Stimulated activated CD8-positive, alpha-beta memory T cell treated with anti-CD3 and anti-CD28 coated beads, Interleukin-2, amount 100 ng/mL, for 48 hours (primary cell): ENCODE measurements at places on chromosomes 3 and 15.

DNA sequence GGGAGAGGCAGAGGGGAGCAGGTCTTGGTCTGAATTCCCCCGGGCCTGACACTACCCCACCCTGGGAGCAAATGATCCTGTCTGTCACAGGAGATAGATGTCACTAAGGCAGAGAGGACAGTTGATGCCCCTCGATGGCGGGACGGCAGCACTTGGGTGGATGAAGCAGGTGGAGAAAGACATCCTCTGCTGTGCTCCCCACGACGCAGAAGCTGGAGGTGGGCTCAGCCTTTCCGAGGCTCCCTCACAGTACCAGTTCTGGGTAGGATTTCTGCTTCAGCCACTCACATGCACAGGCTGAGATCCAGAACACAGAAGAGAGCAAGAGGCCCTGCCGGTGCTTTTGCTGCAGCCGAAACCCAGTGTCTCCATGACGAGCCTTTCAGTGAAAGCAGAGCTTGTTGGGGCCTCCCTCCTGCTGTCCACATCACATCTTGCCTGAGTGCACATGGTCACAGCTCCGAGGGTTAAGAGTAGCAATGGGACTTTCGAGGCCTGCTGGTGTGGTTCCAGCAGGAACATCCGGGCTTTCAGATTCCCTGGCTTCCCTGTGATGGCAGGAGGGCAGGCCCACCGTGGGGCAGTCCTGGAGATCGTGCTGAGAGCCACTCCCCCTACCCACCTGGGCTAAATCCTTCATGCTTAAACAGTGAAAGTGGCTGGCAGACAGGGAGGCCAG, 107.3 kb upstream of the PRR20G start:
- DNase-seq, result no peak

DNA sequence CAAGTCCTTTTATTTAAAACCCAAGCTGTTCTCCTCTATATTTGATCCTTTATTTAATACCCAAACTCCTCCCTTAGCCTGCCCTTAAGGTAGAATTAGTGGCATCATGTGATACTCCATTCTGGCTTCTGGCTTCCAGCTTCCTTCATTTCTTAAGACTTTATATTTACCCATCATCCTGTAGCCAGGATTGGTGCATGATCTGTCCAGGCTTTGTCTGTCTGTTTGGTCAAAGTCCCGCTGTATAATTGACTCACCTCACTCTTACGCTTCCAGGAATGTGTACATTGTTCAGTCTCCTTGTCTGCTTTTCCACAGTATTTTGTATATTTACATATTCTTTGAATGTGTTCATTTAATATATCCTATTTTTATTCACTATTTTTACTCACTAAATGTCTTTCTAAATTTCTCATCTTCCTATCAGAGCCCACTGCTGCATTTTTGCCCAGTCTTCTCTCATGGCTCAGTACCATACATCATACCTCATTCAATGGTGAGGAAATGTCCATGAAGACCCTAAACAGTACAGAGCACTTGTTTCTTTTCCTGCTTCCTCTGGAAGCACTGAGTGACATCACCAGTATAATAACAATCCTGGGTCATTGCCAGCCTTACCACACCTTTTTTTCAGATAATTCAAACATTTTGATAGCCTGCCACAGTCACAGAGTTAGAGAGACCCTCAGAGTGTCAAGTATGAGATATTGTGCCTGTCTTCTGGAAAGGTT, 31.5 kb downstream of the TMEM108 start:
- no peak for DNase-seq

DNA sequence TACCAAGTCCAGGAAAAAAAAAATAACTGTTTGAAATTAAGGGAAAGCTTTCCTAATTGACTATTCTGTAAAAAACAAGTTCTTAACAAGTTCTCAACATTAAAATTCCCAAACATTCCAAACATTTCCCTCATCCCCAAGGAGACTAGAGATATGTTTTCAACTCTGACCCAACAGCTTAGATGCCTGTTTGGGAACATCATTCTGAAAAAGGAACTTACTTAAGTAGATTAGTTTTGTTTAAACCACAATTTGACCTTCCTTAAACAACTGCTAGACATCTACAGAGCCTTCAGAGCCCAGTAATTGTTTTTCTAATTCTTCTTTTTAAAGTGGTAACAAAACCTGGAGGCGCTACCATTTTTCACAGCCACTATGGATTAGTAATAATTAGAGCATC, 12.8 kb downstream of the UBR1 start:
- DNase-seq, result no peak

DNA sequence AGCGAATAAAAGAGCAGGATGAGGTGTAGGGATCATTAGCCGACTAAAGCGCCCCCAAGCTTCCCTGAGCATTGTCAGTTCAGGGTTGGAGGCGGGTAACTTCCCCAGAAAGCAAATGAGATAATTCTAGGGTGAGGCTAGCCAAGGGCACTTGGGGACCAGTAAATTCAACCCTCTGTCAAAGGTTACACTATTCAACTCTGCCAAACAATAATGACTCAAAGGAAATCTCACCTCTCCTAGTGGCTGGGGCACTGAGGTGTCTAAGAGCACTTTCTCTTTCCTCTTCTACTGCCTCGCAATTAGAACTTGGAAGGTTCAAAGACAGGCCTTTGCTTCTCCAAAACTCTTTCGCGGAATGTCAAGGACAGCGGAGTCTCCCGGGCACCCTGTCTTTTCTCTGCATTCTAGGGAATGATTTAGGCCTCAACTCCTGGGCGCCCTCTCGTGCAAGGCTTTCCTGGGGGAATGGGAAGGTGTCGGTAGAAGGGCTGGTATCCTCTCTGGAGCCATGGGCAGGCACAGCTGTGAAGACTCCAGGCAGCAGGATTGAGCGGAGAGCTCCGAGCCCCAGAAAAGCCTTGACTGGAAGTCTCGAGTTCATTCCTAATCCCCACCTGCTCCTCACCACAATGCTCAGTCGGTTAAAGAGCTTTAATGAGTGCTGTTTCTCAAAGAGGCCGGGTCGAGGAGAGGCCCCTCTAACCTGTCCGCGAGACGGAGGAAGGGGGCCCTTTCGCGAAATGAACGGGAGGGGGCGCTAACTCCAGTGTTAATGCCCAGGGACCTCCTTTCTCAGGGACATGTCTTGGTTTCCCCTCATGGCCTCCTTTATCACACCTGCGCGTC, 21.9 kb downstream of the ZIC4 start:
- no peak for DNase-seq

GRCh38 chr15:42495361-42496212, at the start of gene SNAP23:
SNAP23 (plus strand) TSS chr15:42495634; CDS start chr15:42511847, 16,213 bp downstream.
- DNase-seq, result peak; percentile 72

DNA sequence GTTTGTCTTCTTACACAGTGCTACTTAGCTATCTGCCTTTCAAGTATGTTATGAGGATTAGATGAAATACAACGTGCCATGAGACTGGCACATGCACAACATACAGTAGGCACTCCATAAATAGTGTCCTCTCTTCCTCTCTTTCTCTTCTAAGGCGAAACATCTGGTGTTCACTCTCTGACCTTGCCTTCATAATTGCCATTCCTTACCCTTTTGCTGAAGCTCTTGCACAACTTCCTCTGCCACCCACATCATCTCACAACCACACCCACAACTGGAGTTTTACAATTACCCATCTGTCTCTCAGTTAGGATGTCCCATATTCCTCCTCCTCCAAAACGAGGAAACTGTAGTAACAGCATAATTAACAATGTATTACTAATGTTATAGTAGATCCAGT, 26.4 kb upstream of the ACP3 start:
- no peak for DNase-seq

- no peak for DNase-seq
Measured at GRCh38 chr3:71305231-71306206, 278.0 kb downstream of the FOXP1 start.

DNA sequence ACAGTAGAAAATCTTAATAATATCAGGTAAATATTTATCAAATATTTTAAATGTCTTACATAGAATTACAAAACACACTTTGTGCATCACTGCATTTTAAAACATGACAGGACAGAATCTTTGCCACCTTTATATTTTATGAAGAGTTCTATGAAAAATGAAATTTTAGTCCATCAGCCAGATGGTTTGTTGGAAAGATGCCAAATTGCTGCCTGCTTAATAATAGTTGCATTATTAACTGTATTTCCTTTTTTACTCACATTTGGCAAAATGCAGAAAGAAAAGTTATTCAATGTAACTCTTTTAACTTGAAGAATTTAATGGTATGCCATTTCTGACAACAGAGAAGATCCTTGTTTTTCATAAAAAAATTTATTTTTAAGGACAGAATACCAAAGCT, 1271.6 kb downstream of the NSUN3 start:
- DNase-seq, result no peak

- DNase-seq, result no peak
Measured at GRCh38 chr15:90031231-90031791, 30.2 kb downstream of the ZNF710 start.

DNA sequence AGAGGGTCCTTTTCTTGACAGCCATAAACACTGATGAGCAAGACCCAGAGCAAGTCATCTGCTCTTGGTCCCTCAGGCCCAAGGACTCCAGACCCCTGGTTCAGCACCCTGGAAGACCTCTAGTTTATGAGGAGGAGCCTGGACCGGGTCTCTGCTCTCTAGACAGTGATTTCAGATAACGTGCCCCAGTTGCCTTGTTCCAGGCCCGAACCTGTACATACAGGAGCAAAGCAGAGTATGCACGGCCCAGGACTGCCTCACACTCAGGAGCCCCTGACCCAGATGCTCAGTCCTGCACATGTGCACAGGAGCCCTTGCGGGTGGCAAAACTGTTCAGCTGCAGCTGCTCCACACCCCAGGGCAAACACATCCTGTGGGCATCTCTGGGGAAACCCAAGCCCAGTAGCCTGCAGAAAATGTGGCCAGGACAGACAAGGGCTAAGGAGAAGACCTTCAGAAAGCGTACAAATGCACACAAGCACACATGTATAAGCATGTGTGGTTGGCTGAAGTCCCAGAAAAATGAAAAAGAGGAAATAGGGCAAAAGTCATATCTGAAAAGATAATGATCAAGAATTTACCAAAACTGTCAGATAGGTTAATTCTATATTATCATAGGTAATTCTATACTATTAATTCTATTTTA, 59.9 kb upstream of the CORO2B start:
- DNase-seq, result no peak

DNA sequence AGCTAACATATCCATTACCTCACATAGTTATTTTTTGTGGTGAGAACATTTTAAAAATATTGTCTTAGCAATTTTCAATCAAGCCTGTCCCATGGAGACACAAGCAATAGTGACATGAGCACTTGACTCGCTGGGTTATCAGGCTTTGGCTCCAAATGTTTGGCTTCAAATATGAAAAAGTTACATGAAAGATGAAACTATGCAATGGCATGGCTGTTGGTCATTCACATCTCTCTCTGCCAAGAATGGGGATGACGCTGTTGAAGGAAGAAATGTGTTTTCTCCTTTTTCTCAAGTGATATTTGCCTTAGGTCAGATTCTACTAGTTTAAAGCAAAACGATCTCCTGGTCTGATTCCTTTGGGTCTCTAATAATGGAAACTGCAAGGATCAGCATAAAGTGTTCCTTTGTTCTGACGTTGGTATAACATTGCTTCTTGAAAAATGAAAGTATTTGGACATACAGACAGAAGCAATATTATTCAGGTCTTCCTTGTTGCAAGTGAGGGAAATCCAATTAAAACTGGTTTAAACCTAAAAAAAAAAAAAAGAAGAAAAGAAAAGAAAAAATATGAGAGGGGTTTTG, 71.2 kb downstream of the SSUH2 start:
- no peak for DNase-seq

DNA sequence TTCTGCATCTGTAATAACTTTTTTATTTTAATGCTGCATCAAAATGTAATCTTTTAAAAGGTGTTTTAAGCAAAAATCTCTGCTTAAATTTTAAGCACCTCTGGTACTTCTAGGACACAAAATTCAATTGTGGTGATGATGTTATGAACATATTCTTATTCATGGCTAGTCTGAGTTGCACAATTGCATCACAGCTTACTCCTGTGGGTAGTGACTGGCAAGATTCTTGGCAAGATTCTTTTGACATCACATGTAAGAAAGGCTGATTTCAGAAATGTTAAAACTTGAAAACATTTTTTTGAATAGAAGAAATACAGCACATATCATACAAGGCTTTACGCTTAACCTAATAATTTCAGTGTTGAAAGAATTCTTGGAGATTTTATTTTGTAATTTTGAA, 35.7 kb downstream of the IQCH start:
- no peak for DNase-seq
